ENCODE measurements at places on chromosomes 7 and 10.

DNA sequence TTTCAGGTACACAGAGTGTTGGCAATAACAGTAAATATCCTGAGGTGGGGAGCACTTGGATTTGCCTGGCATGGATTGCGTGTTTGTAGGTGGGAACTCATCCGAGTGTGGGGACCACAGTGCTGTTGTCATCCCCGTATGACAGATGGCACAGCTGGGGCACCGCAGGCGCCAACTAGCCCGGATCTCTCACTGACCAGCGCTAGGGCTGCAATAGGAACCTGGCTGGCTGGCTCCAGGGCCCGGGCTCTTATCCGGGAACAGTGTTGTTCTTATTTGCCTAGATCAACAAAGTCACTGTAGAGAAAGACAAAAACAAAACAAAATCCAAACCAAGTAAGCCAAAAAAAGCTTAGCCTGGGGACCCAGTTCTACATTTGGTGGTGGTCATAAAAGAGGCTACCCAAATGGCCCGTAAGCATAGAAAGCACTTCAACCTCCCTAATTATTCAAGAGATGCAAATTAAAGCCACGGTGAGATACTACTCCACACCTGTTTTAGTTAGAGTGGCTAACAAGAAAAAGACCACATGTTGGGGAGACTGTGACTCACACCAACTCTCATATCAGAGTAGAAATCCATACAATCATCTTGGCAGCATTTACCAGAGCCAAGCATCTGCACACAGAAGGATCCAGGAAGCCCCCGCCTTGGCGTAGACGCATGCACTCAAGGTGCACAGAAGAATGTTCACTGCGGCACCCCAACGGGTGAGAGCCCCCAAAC lies 27.2 kb upstream of the PFKFB3 start:
- no peak for DNase-seq

GRCh38 chr7:47730142-47730541 lies 148.2 kb upstream of the TNS3 start:
- DNase-seq, result no peak

- no peak for DNase-seq
Observed at GRCh38 chr7:107982918-107983389, 20.0 kb downstream of the LAMB1 start.

- DNase-seq, result no peak
Observed at GRCh38 chr10:59337201-59337652, 25.1 kb downstream of the FAM13C start.

- DNase-seq, result no peak
Observed at GRCh38 chr7:41573015-41573414, 129.9 kb downstream of the INHBA start.
